ENCODE measurements at places on chromosomes 3 and 15.

DNA sequence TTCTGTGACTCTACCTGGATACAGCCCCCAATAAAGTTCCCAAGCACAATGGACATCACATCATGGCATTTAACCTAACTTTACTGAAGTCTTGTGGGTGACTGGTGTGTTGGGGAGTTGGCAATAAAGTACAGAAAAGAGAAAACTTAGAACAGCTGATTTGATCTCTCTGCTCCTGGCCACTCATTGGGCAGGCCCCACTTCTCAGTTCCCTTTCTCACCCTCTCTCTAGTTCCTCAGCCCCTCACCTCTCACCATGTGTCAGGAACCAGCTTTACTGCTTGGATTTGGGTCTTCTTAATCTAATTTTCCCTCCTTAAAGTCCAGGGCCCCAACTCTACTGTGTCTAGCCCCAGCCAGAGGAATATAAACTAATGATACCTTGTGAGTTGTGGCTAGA lies 713 bp upstream of the MUC13 start:
- no peak for DNase-seq

GRCh38 chr3:13874891-13875290 lies 5.0 kb downstream of the WNT7A start:
- DNase-seq = no peak

GRCh38 chr15:84886211-84886983 lies 1.9 kb downstream of the SLC28A1 start:
- DNase-seq = no peak

- DNase-seq = no peak
Observed at GRCh38 chr3:81624756-81625155, 136.7 kb downstream of the GBE1 start.

GRCh38 chr15:73924171-73924921 lies 1.9 kb upstream of the LOXL1 start:
- DNase-seq = no peak

GRCh38 chr3:35743218-35743617 lies 103.9 kb downstream of the ARPP21 start:
- no peak for DNase-seq

- no peak for DNase-seq
Observed at GRCh38 chr3:57983734-57984518, 24.3 kb upstream of the FLNB start.

DNA sequence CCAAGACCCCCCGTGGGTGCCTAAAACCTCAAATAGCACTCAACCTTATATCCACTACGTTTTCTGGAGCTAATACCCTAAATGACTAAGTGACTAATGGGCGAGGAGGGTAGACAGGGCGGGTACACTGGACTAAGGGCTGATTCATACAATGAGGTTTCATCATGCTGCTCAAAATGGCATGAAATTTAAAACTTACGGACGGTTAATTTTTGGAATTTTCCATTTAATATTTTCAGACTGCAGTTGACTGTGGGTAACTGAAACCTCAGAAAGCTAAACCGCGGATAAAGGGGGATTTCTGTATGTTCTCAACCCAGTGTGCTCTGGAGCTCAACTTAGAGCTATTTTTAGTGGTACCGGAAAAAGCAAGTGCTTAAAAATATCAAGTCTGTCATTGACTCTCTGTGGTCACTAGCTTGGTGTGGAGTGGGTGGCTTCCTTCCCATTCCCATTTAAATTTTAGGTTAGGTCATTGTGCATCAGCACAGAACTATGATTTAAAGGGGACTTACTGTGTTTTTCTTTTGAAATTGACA lies 72.9 kb downstream of the LRRC28 start:
- DNase-seq = no peak

Measured in LNCaP clone FGC (cell line).